ENCODE measurements at places on chromosomes 4 and X.

- no peak for DNase-seq
- no peak overlapping the region for H3K27ac ChIP-seq
- H3K36me3 ChIP-seq: no peaks in the 10 kb centered on the region
- no peak overlapping the region for H3K4me3 ChIP-seq
- peaks cover 7% of the 10 kb centered on the region for H3K4me1 ChIP-seq
- no peaks in the 10 kb centered on the region for H3K27me3 ChIP-seq
These were observed 7.4 kb downstream of the LPAR4 start for GRCh38 chrX:78754917-78755316.

- DNase-seq: no peak
- peaks cover 7% of the 10 kb centered on the region for H3K27me3 ChIP-seq
- peaks cover 11% of the 10 kb centered on the region for H3K4me1 ChIP-seq
- no peak overlapping the region for H3K4me3 ChIP-seq
- no peak overlapping the region for H3K27ac ChIP-seq
These were observed 202.9 kb downstream of the CFAP299 start for GRCh38 chr4:80538276-80538926.

DNA sequence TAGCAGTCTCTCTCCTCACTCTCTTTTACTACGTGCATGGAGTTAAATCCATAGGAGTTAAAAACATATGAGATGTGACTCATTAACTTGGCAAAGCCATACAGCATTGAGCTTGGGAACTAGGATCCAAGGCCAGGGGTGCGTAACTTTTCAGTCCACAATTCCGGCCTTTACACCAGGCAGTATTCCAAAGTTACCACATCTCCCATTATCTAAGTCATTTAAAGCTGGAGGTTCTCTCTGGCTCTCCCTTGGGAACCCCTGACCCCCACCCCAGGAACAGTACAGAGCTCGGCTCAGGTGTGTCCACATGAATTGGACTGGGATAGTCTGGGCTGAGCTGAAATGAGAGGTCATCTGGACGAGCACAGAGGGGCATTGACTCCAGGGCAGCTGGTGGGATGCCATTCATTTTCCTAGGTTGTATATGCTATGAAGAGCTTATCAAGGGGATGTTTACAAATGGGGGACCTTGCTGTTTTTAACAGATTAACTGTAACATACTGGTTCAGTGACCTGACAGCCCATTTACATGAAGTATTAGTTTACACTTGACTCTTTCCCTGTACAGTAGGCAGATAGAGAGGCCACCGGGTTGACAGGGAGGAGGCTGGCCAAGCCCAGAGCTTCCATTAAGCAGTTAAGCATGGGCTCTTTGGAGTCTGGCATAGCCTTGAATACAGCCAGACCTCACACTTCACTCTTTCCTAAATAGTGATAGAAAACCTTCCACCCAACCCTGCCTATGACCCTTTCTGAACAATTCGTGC is 128.8 kb downstream of the RAB28 start:
- H3K4me1 ChIP-seq: no peaks in the 10 kb centered on the region
- H3K27me3 ChIP-seq: no peaks in the 10 kb centered on the region
- H3K27ac ChIP-seq: no peak overlapping the region
- no peak for DNase-seq
- H3K36me3 ChIP-seq: no peaks in the 10 kb centered on the region

- H3K4me1 ChIP-seq: peaks cover 28% of the 10 kb centered on the region
- H3K4me3 ChIP-seq: no peak overlapping the region
- H3K27ac ChIP-seq: no peak overlapping the region
- no peak for DNase-seq
- no peaks in the 10 kb centered on the region for H3K36me3 ChIP-seq
- H3K27me3 ChIP-seq: peaks cover 6% of the 10 kb centered on the region
These were observed 101.2 kb upstream of the ENPP6 start for GRCh38 chr4:184318852-184319251.

DNA sequence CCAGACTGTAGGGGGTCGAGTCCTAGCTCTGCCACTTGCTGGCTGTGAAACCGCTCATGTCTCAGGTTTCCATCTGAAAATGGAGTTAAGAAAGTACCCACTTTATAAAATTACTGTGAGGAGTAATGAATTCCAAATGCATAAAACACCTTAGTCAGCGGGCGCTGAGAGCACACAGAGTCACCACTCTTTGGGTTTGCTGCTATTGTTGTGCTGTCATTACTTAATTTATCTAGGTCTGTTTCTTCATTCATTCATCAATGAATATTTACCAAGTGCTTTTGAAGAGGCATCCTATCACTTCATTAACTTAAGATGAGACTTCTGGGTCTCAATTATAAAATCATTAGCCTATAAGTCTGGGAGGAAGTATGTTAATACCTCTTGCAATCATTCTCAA is 317.3 kb downstream of the FBXW7 start:
- no peak for DNase-seq
- H3K4me1 ChIP-seq: peaks cover 43% of the 10 kb centered on the region
- H3K36me3 ChIP-seq: peaks cover 24% of the 10 kb centered on the region
- H3K27me3 ChIP-seq: no peaks in the 10 kb centered on the region

GRCh38 chr4:33709247-33709646 is 2535.1 kb downstream of the ARAP2 start:
- no peak overlapping the region for H3K27ac ChIP-seq
- H3K4me3 ChIP-seq: no peak overlapping the region
- DNase-seq: no peak

DNA sequence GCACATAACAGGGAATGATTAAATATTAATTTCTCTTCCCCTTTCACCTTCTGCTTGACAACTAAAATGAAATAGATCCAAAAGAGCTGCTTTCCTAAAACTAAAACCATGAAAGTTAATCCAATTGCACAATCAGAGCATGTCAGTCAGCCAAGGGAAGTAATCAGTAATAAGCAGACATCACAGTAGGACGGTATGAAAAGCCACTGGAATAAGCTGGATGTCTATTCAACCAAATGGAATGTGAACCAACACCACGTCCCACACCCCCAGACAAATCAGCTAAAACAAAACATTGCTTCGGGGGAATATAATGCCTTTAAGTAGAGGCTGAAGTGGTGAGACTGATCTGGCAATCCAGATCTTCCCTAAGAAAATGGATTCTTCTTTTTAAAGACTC is 859.4 kb upstream of the FTHL17 start:
- no peak overlapping the region for H3K4me3 ChIP-seq
- DNase-seq: no peak
- H3K27me3 ChIP-seq: no peaks in the 10 kb centered on the region
- no peak overlapping the region for H3K27ac ChIP-seq
- no peaks in the 10 kb centered on the region for H3K4me1 ChIP-seq

GRCh38 chrX:29652484-29652883 is 562.9 kb upstream of the MAGEB2 start:
- DNase-seq: no peak
- no peak overlapping the region for H3K27ac ChIP-seq
- H3K4me3 ChIP-seq: no peak overlapping the region
- H3K36me3 ChIP-seq: no peaks in the 10 kb centered on the region
- H3K4me1 ChIP-seq: no peaks in the 10 kb centered on the region
- no peaks in the 10 kb centered on the region for H3K27me3 ChIP-seq

- DNase-seq: no peak
- H3K27ac ChIP-seq: no peak overlapping the region
- no peaks in the 10 kb centered on the region for H3K4me1 ChIP-seq
These were observed 25.3 kb downstream of the BTC start for GRCh38 chr4:74768857-74769525.

DNA sequence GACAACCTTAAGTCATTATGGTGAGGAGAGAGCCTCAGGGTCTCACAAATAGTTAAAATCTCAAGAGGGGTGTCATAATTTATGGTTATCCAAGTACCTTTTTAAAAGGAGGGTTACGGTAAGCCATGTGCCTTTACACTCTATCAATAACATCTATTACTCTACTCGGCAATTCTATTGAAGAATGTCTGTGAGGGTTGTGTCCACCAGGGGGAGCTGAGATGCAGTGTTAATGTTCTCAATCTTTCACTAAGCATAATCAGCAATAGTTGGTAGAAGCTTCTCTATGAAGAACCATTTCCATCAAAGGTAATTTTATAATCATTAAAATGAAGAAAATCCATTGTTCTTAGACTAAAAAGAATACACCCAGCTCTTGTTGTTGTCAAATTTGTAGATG is 457.4 kb downstream of the CENPC start:
- no peaks in the 10 kb centered on the region for H3K4me1 ChIP-seq
- no peaks in the 10 kb centered on the region for H3K36me3 ChIP-seq
- no peak overlapping the region for H3K27ac ChIP-seq
- DNase-seq: peak; percentile 56
- no peak overlapping the region for H3K4me3 ChIP-seq

Data from activated naive CD4-positive, alpha-beta T cell treated with anti-CD3 and anti-CD28 coated beads, Interleukin-2, amount 10 ng/mL, durations not matched to agents 7 days and 5 days (primary cell).